ENCODE measurements at places on chromosomes 3 and 15.

GRCh38 chr3:78506061-78506460 is 1261.7 kb downstream of the ROBO1 start:
- DNase-seq, result no peak

- DNase-seq, result no peak
These were observed 41.4 kb downstream of the ULK4 start for GRCh38 chr3:41920406-41920965.

GRCh38 chr3:141388395-141388794 is 20.1 kb downstream of the ZBTB38 start:
- no peak for DNase-seq

- no peak for DNase-seq
These were observed 238.2 kb downstream of the GREM1 start for GRCh38 chr15:32956006-32956405.

DNA sequence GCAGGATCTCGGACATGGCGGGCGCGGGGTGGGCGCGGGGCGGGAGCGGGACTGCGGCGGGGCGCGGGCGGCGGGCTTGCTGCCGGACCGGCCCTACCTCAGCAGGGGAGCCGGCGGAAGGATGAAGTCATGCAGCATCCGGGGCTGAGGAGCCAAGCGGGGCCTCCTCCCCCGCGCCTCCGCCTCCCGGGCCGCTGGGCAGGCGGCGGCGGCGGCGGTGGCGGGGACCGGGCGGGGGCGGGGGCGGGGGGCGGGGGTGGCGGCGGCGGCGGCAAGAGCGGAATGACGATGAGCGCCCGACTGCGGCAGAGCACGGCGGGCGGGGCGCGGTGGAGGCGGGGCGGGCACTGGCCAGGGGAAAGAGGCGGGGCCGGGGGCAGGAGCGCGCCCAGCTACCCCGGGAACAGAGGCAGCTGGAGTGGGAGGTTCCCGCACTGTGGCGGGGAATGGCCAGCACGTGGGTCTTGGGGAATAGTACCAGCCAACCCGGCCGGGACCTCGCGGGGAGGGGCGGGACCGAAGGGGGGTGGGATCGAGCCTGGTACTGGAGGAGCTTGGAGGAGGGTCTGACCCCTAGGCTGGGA is at the start of gene CAMK2N2:
Gene CAMK2N2 (minus strand): TSS at position 284 of the 584 bp plus-strand sequence. CDS start 268 bp downstream, at position 16.
- no peak for DNase-seq

GRCh38 chr3:28637742-28638141 is 289.1 kb upstream of the AZI2 start:
- DNase-seq, result no peak

DNA sequence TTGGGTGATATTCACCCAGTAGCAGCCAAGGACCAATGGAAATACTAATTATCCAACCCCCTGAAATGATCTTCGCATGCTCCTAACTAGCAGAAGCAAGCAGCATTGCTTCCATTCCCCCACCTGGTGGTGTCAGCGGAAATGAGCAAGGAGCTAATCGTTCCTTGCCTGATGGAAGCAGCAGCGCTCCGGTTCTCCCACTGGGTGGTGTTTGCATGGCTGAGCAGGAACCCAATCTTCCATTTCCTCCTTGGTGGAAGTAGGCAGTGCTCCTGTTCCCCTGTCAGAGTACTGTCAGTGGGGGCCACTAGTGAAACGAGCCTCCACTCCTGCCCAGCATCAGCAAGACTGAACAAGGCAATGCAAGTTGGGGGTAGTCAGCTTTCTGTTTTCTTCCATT is 311.5 kb downstream of the CACNA2D3 start:
- no peak for DNase-seq

DNA sequence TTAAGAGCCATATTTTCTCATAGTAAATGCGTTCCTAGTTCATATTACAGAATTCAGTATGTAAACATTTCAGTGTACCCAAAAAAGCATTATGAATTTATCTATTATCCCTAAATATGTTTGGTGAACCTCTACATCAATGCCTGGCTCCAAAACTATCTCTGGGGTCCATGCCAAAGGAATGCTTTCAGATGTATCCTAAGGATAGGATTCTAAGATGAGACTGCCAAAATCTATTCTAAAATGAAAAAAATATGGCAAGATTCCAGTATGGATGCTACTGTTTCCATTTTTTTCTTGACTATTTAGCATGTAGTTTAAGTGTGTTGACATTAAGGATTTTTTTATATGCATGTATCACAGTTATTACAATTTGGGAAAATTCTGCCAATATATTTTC is 18.8 kb downstream of the EIF5A2 start:
- no peak for DNase-seq

DNA sequence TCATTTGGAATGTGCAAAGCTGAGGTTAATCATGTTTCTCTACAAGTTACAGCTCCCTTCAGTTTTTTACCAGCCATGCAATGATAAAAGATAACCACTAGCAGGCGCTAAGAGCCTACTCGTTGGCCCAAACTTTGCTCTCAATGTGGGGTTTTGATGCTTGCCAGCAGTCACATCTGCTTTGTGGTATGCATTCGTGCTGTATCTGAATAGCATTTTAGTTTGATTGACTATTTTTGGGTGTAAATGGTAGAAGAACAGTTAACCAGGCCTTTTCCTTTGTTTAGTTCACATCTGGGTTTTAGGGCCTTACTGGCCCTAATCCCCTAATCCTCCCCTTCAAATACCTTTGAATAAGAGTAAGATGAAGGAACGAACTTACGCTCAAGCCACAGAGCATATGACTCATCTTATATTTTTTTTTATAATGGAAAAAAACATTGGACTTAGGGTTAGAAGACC is 4.4 kb upstream of the CLDN11 start:
- no peak for DNase-seq

DNA sequence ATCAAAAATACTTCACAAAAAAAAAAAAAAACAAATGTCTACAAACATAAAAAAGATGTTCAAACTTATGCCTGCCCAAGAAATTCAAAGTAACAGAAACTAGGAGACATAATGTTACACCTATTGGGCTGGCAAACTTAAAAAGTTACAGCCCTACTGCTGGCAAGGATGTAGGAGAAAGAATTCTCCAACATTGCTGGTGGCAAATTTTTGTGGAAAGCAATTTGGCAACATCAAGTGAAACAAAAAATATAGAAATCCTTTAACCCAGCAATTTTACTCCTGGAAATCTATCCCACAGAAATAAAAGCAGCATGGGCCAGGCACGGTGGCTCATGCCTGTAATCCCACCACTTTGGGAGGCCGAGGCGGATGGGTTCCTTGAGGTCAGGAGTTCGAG is 73.2 kb downstream of the STAG1 start:
- DNase-seq, result no peak

DNA sequence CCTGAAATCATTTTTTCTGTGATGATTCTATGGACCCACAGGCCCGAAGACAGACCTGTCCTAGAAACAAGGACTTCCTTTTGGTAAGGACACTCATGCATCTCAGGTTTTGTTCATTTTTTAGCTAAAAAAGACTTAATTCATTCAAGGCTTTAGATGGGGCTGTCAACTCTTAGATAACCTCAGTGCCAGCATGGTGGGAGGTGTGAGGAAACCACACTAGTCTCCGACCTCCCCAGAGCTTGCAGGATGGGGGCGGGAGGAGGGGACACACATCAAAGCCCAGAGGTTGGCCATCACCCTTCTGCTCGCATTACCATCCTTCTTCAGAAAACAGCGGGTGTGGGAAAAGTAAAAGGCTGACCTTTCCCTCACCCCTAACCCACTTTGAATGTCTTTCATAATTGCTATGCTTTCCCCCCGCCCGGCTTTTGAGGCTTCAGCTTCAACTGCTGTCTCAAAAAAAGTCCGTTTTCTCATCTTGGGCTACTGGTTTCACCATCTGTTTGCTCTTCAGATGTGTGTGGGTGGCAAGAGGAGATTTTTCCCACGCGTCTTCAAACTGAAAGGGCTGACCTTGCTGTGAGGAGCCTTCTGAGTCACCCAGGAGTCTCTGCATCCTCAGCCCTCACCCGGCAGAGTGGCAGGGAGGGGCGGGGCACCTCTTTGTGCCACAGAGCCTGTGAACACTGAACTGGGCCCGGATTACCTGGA is 27.6 kb upstream of the CXCR6 start:
- no peak for DNase-seq

- DNase-seq, result no peak
These were observed 1.5 kb upstream of the CD276 start for GRCh38 chr15:73682600-73683090.

- DNase-seq, result no peak
These were observed 314 bp upstream of the TMED3 start for GRCh38 chr15:79310612-79310984.

DNA sequence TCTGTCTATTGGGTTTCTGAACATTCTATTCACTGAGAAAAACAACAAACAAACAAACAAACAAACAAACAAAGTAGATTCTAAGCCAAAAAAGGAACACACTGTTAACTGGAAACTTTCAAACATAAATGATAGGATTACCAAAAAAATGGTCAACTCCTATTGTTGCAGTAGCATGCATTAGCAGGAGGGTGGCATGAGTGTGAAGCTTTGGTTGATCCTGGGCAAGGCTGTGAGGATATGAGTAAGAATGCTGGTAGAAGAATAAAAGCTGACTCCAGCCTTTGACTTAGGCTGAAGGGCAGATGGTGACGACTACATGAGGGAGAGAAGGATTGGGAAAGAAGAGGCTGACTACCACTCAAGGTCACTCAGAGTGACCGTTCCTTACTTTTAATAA is 810.3 kb downstream of the VGLL3 start:
- no peak for DNase-seq

DNA sequence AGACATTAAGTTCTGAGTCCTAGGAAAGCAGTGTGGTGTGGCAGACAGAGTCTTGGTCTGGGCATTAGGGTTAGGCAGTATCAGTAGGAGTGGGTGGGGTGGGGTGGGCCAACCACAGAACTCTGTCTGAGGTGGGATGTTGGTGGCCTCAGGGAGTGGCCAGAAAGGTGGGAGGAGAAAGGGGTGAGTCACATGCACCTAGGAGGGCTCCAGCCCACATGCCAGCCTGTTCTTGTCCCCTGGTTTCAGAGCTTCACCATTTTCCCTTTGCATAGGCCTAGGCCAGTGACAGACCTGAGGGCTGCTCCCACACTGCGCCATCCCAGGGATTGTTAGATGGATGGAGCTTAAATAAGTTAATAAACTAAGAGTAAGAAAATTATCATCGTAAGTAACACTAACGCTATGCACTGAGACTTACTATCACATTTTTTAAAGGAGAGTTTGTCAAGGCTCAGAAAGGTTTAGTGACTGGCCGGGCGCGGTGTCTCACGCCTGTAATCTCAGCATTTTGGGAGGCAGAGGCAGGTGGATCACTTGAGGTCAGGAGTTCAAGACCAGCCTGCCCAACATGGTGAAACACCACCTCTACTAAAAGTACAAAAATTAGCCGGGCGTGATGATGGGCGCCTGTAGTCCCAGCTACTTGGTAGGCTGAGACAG is 33.8 kb downstream of the DNASE1L3 start:
- no peak for DNase-seq

GRCh38 chr3:58027704-58028317 is 19.6 kb downstream of the FLNB start:
- DNase-seq, result no peak

DNA sequence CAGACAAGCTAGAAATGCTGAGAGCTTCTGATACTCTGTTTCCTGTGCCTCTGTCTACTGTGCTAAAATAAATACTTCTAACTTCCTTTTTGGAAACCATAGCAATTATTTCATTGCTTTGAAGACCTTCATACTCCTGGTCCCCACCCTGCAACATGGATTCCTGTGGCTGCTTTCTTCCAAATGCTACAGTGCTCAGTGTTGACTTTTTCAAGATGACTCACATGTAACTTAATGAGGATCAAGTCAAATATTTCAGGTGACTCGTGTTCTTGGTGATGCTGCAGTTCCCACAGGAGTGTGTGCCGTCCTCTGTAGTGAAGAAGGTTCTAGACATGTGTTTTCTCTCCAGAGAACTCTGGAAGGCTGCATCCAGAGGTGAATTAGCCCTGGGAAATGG is 288.6 kb downstream of the CLSTN2 start:
- DNase-seq, result no peak

DNA sequence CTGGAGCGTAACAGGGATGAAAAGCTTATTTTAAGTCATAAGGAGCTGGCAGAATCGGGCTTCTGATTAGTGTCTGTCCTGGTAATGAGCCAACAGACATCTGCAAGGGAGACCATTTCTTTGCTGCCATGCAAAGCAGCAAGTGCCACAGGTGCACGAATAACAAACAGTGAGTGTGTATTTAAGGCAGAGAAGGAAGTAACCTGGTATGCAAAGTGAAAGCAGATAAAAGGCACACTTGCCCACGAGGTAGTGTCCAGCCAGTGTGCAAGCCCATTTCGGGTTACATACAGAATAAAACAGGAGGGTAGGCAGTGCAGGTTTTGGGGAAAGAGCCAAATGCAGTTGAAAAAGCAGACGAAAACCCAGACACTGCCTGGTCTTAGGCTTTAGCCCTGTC is 1153.7 kb downstream of the SI start:
- no peak for DNase-seq

DNA sequence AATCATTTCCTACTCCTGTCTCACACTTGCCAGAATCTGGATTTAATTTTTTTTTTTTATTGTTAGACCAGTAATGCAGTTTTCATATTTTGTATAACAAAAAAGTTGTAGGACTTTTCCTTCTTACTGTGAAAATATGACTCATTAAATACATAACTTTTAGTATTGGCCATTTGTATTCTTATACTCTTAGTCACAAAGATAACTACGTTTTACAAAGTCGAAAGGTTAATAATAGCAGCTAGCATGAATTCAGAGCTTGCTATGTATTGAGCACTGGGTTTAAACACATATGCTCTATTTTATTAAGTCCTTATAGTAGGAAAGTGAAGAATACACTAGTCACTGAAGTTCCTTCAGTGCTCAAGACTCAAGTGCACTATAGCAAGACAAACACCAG is 43.1 kb downstream of the LRRN1 start:
- DNase-seq, result no peak

DNA sequence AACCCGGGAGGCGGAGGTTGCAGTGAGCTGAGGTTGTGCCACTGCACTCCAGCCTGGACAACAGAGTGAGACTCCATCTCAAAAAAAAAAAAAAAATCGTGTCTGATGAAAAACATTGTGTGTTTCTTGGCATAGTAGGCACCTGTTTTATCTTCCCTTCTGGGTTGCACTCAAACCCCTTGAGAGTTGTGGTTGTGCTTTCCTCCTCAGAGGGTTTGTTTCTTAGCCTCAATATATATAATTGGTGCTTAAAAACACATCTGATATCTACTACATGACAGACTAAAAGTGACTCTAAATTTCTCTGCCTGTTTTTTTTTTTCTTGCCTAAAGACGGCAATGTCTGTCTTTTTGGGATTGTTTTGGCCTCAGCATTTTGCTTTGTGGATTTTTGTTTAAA is 7.6 kb downstream of the NR1D2 start:
- no peak for DNase-seq

DNA sequence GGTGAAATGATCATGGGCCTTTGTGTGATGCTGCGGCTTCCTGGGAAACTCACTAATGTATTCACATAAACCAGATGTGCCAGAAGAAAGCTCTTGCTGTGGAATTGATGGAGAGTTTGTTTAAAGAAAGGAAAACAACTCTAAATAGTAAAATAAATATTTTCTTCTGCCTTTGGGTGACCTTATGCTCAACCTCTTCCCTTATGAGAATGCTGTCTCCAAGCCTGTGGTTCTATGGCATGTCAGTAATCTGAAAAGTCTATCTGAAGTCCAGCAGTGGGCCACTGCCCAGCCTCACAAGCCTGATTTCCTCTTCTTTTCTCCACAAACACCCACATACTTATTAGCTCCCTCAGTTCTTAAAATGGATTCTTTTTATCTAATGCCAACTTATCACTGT is 49.9 kb upstream of the PHLDB2 start:
- no peak for DNase-seq

Measured in left forelimb (tissue), 1 donor.